Cortex of kidney (tissue), 1 donor: ENCODE measurements at places on chromosomes 2 and 18.

DNA sequence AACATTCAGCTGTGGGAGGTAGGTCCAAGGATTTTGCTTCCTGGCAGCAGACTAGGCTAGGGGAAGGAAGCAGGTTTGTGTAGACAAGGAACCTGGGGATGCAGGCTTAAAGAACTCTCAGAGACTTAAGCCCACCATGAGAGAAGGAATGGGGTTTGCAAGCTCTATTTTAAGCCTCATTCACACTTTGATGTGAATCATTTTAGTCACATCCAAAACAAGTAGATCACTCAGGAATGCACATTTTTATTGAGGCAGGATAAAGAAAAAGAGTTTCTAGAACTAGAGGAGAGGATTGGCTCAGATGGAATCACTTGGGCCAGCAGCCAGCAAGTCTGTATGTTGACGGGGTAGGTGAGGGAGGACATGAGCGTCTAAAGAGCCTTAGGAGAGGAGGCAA lies 3.3 kb upstream of the NAPG start:
- DNase-seq = no peak

DNA sequence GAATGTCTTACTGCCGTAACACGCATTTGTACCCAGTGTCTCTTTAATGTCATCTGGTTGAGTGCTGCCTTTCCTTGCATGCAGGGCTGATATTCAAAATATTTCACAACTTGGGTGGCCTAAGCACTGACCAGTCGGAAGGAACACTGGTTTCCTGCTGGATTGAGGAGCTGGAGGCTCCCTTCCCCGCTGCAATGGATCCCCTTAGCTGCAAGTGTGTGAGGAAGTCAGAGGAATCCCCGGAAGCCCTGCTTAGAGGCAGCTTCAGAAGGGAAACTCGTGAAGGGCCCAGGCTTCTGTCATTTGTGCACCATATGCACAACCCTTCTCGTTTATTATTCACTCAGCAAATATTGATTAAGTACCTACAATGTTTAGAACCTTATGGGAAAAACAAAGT lies 33.2 kb upstream of the SP3 start:
- no peak for DNase-seq

- no peak for DNase-seq
Measured at GRCh38 chr2:130916438-130916705, 79.7 kb downstream of the ARHGEF4 start.

- no peak for DNase-seq
Measured at GRCh38 chr2:186995092-186995491, 146.1 kb upstream of the ZSWIM2 start.

GRCh38 chr2:66667301-66667700 lies 232.4 kb downstream of the MEIS1 start:
- DNase-seq = no peak

DNA sequence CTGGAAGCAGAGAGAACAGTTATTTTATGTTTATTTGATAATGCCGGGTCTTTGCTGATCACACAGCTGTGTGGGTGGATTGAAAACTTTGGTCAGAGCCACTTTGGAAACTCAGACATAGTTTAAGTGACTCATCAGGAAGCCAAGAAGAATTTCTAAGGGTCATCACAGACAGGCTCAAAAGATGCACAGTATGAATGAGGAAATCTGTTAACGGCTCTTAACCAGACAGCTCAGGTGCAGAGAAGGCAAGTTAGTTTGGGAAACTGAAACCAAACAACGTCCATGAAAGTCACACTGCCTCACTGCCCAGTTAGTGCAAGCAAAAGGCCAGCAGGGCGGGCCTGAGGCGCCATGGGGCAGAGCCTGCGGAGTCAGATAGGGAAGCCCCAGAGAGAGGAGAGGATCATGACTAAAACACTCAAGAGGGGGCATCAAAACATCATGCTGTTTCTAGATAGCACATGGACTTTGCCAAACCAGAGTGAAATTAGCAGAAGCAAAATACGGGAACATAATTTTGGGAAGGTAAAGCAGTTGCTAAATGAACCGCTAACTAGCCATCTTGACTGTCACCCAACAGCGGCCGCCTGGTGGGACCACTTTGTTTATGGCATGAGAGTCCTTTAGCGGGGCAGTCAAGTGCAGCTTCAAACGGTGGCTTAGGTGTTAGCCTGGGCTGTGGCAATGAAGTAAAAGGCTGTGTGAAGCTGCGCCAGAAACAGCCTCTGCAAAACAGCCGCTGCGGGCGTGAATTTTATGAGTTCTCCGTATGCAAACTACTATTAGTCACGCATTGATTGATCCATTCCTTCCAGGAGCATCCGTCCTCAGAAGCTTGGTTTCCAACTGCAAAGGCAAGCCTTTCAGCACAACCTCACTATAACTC lies 101.2 kb downstream of the KCTD18 start:
- DNase-seq = no peak
